Activated T-cell treated with anti-CD3 and anti-CD28 coated beads for 4 hours (primary cell): ENCODE measurements at places on chromosomes 16 and 17.

GRCh38 chr17:27541301-27542023 is 85.2 kb downstream of the KSR1 start:
- no peak for DNase-seq

- no peak for DNase-seq
These were observed 36.7 kb upstream of the CIBAR2 start for GRCh38 chr16:85148931-85149330.

DNA sequence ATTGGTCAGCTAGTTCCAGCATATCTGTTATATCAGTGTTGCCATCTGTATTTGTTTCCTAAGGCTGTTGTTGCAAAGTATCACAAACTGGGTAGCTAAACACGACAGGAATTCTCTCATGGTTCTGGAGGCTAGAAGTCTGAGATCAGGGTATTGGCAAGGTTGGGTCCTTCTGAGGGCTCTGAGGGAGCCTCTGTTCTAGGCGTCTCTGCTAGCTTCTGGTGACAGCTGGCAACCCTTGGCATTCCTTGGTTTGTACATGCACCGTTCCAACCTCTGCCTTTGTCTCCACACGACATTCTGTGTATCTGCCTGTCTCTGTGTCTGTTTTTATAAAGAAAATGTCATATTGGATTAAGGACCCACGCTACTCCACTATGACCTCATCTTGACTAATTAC is 219.9 kb upstream of the NLRP1 start:
- no peak for DNase-seq

- DNase-seq = no peak
These were observed 14.2 kb upstream of the CD300A start for GRCh38 chr17:74452033-74452840.

- DNase-seq = no peak
These were observed 19.1 kb downstream of the CUEDC1 start for GRCh38 chr17:57935833-57936807.

DNA sequence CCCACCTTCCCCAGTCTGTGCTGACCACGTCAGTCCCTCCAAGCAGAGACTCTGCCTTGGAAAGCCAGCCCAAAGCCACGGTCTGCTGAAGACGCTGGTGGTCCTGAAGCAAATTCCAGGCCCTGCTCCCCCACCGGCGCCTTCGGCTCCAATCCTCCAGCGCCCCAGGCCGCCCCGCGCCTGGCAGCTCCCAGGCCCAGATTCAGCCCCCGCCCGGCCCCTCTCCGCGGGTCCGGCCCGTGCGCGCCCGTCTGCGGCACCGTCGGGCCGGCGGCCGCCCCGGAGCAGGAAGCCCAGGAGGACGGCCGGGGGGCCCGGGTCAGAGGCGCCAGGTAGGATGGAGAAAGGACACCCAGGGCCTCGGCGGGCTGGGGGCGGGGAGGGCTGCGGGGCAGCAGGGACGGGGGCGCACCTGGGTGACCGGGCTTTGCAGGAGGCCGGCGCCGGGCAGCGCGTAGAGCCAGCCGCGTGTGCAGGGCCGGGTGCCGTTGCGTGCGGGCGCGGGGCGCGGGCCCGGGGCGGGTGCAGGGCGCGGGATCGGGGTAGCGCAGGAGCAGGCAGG is 594 bp upstream of the SLC22A31 start:
- no peak for DNase-seq

- DNase-seq = no peak
These were observed 32.9 kb downstream of the DEF8 start for GRCh38 chr16:89981414-89981813.

GRCh38 chr16:68033101-68033500 is 10.0 kb downstream of the DUS2 start:
- DNase-seq = no peak

DNA sequence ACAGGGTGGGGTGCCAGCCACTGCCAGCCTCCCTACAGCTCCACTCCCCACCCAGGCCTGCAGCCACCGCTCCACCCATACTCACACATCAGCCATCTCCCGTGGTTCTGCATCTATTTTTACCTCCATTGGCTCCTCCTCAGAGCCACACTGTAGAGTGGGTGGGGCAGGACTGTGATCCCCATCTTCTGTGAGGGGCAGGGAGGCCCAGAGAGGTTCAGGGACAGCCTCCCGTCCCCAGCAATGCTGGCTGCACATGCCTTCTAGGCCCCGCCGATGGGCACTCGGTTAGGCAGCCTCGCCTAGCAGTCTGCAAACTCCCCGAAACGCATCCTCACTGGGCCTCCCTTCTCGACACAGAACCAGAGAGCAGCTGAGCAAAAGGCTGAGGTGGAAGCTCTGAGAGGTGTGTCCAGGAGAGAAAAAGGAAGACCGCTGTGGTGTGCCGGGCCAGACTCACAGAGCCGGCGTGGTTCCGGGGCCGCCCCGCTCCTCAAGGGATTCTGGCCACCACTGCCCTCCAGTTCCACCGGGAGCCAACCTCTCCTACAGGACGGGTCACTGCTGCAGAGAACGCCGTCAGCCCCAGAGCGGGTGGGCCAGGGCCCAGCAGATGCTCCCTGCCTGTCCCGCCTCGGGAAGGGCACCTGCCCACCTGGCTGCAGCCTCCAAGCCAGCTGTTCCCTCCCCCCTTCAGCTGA is 71.9 kb downstream of the ABR start:
- no peak for DNase-seq

- DNase-seq = no peak
These were observed 589 bp downstream of the CLCN7 start for GRCh38 chr16:1474082-1474795.

DNA sequence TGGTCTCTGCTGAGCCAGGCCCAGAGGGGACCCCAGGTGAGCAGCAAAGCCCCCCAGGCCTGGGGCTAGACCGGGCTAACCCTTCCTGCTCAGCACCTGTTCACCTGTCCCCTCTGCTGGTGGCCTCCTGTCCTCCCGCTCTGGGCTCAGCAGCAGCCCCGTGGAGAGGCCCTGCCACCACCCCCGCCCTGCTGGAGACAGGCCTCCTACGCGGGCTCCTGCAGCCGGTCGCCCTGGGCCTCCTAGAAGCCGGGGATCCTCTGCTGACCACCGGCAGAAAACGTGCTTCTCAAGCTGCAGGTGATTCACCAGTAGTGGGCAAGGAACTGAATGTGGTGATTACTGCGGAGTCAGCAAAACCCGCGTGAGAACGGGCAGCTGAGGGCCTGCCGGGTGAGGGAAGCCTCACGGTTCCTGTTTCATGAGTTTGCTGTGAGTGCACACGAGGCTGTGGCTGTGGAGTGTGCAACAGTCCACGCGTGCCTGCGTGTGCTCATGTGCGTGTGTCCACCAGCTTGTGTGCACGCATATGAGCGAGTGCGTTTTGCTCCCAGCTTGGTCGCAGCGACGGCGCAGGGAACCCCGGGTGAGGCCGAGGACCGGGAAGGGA is 792 bp downstream of the SECTM1 start:
- DNase-seq = no peak

- no peak for DNase-seq
These were observed 191.8 kb downstream of the PRKCA start for GRCh38 chr17:66494023-66494803.

- no peak for DNase-seq
These were observed 273.6 kb downstream of the GRIN2A start for GRCh38 chr16:9908613-9909012.
